NCI-H187 (cell line): ENCODE measurements at places on chromosomes 5 and 9.

GRCh38 chr9:118163751-118164150 is 459.5 kb downstream of the TLR4 start:
- DNase-seq, result no peak

- peak; percentile 43 for DNase-seq
Measured at GRCh38 chr5:1523793-1524480, at the start of gene LPCAT1. LPCAT1 (minus strand) TSS chr5:1523960; CDS start chr5:1523844, 116 bp downstream.

DNA sequence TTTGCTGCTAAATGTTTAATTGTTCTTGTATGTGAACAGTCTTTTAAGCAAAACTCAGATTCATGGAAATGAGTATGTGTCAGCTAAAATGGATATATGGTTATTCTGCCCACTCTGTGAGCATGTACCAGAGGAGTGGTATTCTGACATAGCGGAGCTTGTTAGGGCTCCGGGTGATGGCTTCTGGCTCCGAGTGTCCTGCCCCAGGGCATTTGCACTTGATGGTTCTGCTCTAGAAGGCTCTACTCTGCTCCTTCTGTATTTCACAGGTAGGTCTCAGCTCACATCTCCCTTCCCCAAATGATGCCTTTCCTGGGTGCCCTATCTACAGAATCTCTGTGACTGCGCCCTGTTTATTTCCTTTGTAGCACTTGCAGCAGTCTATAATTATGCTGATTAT is 113.3 kb downstream of the ARHGAP26 start:
- DNase-seq, result no peak

- DNase-seq, result no peak
Measured at GRCh38 chr5:143053780-143054179, 283.6 kb downstream of the ARHGAP26 start.

- DNase-seq, result no peak
Measured at GRCh38 chr5:35101016-35101415, 53.3 kb upstream of the AGXT2 start.

- no peak for DNase-seq
Measured at GRCh38 chr5:150311015-150311692, 8.4 kb upstream of the ARSI start.

- DNase-seq, result no peak
Measured at GRCh38 chr5:98510143-98510985, 263.1 kb upstream of the RGMB start.

DNA sequence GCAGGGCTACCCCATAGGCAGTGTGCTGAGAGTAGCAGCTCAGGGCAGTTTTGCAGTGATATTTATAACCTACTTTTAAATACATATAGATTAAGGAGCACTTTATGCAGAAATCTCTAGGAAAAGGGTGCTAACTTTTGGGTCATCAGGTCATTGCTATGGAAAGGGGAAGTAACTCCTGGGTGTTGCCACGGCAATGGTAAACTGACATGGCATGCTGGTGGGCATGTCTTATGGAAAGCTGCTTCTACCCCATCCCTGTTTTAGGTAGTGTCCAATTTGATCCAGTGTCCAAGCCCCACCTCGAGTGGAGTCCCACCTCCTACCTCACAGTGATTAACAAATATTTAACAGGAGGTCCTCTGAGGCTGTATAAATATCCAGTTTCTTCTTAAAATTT is 56.8 kb upstream of the XPA start:
- no peak for DNase-seq

- DNase-seq, result no peak
Measured at GRCh38 chr9:15882328-15882727, 329.5 kb downstream of the CCDC171 start.

GRCh38 chr9:78103971-78104433 is 72.4 kb upstream of the GNAQ start:
- DNase-seq, result no peak

DNA sequence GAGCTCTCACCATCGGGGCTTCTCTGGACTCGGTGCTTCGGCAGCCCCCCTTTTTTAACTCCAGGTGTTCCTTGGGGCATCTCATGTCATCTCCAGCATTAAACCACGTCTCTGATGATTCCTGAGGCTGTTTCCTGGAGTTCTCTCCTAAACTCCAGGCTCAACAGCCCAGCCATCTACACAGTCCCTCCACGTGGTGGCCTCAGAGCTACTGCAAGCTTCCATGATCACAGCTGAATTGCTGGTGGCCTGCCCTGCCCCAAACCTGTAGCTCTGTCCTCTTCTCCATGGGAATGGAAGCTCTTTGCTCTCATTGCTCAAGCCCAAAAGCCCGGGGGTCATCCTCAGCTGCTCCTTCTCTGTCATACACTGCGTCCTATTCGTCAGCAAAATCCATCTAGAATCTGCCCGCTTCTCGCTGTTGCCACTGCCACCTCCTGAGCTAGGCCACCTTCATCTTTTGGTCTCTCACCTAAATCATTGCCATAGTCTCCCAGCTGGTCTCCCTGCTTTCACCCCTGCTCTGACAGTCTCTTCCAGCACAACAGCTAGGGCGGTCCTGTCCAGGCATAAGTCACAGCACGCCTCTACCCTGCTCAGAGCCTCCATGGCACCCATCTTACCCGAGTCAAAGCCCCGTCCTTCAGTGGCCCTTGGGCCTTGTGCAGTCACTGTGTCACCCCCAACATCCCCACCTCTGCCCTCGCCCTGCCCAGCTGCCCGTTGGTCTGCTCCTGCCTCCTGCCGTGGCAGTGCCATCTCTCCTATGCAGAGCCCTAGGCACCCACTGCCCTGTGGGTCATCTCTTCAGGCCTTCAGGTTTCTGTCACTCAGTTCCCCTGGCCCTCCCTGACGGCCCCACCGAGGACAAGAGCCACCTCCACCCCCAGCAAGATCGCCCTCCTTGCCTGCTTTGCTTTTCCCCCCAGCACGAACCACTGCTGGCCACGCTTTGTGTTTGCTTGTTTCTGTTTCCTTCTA is 6.4 kb downstream of the B4GALT7 start:
- no peak for DNase-seq

GRCh38 chr5:178590924-178591423 is 781 bp upstream of the COL23A1 start:
- no peak for DNase-seq

GRCh38 chr9:130143279-130143893 is 28.8 kb upstream of the NCS1 start:
- DNase-seq, result no peak

DNA sequence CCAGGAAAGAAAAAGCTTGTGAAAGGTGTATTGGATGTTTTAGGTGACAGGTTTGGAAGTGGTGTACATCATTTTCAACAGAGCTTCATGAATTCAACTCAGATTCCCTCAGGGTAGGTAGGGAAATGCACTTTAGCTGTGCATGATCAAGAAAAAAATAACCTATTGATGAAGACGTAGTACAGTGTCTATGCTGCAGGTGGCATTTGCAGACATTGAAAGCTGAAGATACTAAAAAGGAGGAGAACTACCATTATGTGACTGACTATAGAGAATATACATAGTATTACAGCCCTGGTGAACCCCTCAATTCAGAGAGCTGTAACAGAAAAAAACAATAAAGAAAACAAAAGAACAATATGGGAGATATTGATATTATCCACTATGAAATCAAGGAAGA is 2344.7 kb upstream of the ACO1 start:
- DNase-seq, result no peak

DNA sequence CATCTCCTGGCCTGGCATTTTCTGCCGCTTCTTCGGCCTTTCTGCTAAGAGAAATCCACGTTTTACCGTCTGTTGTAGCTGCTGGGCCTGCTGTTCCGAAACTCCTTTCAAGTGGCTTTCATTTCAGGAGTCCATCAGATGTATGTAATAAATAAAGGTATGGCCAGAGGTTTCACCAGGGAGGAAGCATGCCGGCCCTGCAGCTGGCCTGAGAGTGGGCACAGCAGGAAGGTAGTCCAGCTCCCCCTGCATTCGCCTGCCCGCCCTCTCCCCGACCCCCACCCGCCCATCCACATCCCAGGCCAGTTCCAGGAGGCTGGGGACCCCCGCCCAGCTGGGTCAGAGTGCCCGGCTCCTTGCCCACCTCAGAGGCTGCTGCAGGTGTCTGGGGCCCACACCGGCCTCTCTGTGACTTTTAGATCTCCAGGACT is 46.4 kb upstream of the EXOC3 start:
- no peak for DNase-seq

DNA sequence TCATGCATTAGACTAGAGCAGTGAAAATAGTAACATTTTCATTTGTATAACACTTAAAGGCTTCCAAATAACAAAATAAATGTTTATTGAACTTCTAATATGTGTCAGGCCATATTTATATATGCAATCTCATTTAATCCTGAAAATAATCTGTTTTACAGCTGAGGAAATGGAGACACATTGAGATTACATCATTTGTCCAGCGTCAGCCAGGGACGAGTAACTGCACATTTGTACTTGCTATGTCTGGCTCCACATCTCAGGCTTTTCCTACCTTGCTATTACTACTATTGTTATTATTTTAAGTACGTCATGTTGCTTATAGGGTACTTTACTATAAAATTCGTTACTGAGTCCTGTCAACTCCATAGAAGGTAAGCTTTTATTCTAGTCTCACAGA is 3.8 kb upstream of the C9 start:
- DNase-seq, result no peak

DNA sequence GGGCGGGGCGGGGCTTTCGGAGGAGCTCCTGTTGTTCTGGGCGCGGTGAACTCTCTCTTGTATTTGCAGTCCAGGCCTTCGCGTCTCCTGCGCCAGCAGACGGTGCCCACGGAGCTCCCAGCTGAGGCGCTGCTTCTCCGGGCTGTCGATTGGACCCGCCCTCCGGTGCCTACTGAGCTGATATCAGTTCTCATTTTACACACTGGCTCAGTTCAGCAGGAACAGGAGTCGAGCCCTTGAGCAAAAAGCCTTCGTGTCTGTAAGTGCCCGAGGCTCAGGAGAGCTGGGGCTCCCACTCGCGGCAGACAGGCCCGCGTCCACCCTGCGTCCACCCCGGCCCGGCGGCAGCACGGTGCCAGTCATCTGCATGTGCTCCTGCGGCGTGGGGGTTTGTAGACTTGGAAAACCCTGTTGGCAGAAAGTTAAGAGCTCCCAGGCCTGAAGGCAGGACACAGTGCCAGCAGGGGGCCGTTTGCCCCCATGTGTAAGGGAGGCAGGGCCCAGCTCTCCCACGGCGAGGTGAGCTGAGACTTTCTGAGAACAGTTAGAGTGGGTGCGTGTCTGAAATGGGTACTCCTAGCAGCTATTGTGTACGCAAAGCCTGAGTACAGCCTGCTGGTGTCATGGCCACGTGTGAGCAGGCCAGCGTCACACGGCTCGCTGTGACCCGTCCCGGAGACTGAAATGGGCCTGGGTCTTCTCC is 231.5 kb downstream of the FANCC start:
- peak; percentile 25 for DNase-seq

DNA sequence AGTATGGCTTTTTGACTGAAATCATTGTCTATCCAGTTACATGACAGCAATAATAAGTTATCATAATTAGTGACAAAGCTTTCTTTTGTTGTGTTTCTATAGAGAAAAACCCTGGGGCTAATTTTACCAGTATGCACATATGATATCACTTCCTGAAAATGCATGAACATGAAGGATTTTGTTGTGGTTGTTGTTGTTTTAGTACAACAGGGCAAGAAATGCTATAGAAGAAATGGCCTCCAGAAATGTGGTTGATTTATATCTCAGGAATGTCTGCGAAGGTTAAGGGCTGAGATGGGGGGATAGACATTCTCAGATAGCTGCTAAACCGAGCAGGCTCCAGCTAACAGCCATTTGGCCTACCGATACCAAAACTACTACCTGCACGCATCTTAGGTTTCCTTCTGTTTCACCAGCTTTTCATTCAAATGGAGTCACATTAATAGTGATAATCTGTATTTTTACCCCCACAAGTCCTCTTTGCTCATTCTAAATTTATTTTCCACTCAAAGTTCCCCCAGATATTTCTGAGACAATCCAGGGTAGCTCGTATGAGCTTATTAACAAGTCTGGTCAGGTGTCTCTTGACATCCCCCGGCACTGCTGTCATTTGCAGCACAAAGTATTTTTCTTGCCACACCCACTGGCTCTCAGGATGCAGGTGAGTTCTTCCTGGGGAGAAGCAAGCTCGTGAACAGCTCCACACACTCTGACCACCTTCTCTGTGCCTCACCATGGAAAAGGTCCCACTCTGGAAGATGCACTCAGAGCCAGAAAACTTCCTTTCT is 232.4 kb upstream of the GAS1 start:
- no peak for DNase-seq

GRCh38 chr5:117833691-117834090 is 1154.7 kb downstream of the DTWD2 start:
- DNase-seq, result no peak

GRCh38 chr5:72633649-72634048 is 126.4 kb upstream of the ZNF366 start:
- no peak for DNase-seq

- DNase-seq, result no peak
Measured at GRCh38 chr5:178778919-178779318, 48.5 kb upstream of the ZNF354A start.

DNA sequence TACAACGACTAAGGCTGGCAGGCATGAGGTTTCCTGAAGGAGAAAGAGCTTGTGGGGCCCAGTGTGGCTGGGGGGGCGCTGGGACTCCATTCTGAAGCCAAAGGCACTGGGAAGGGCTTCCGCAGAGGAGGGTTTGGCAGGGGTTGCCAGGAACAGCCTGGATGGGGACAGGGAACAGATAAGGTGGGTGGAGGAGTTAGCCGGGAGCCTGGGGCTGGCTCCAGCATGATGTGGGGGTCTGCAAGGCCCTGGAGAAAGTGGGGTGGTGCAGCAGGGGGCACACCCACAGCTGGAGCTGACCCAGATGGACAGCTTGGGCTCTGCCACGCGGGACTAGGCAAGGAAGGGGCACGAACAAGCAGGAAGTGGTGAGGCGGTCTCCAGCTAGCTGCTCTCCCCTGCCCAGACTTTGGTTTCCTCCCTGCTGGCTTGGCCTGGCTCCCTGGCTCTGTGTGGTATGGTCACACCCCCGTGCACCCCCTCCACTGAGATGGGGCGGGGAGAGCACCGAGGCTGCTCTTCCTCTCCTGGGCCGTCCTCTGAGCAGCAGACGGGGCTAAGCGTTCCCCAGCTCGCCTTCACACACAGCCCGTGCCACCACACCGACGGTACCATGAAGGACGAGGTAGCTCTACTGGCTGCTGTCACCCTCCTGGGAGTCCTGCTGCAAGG is at the start of gene LTC4S:
TSS of gene LTC4S (plus strand) at position 519 of the 672 bp plus-strand sequence. CDS start at position 614, 95 bp downstream.
- no peak for DNase-seq

DNA sequence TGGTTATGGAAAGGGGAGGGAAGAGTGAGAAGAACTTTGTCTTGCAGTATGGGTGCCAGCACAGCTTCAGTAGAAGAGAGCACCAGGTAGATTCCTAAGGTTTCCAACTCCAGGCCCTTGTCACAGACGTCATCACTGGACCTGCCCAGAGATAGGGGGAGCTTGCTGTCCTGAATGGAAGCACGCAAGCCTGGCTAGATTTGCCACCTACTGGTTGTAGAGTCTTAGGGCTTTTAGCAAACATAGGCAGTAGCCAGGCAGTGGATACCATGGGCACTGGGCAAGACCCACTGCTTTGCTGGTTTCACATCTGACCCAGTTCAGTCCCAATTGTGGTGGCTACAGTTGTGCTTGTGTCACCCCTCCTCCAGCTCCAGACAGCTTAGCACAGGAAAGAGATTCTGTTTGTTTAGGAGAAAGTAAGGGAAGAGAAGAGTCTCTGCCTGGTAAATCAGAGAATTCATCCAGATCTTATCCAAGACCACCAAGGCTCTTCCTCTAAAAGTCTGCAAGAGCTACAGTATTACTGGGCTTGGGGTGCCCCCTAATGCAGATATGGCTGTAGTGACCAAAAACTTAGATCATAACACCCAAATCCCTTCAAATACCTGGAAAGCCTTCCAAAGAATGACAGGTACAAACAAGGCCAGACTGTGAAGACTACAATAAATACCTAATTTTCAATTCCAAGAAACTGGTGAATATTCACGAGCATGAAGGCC is 158.9 kb downstream of the HINT1 start:
- no peak for DNase-seq
